GM12864 (cell line): ENCODE measurements at places on chromosomes 2 and 18.

DNA sequence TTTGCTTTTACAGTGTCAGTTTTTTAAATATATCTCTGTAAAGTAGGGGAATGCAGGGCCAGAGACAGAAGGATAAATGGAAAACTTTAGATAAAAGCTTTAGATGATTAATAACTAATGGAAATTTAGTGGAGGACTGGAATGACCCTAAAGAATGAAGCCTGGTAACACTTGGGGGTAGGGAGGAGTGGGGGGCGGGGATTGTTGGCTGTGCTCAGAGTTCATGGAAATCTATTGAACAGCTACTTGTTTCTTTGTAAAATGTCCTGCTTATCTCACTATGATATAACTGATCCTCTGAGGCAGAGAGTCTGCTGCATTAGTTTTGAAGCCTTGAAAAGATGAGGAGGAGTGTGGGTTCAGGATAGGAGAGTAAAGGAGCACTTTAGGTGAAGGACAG, 90.5 kb downstream of the TMEM185B start:
- no peak for DNase-seq

DNA sequence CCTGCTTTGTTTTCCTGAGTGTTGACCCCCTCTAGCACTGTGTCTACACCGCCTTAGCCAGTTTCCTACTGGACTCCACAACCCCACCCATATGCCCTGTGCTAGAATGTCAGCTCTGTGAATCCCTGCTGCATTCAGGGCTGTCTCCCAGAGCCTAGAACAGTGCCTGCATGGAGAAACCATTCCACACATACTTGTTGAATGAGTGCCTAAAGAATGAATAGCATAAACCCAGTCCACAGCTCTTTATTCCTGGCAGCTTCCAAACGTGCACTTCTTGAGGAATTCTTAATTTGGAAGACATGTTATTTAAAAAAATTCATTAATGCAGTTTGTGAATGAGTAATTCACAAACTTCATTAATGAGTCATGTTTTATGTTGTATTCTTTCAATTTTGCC, 6.5 kb upstream of the NAPG start:
- no peak for DNase-seq

- DNase-seq, result no peak
Observed at GRCh38 chr18:9619545-9619944, 5.2 kb upstream of the PPP4R1 start.

DNA sequence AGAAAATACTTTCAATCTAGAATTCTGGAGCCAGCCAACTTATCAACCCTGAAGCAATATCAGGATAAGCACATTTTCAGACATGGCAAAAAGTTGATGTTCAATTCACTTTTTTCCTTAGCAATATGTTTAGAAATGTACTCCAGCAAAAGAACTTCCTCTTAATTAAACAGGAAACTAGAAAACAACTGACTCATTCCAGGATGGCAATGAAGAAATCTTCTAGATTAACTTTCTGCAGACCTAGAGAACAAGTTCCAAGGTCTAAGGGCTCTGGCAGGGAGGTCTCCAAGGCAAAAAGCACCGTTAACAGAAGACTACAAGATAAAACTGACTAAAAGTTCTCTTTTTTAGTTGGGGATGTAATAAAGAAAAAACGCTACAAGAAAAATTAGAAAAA, 69.2 kb upstream of the VWC2L start:
- no peak for DNase-seq

GRCh38 chr2:11865805-11866204, 119.4 kb downstream of the LPIN1 start:
- DNase-seq, result no peak

GRCh38 chr18:2840521-2840920, 6.3 kb upstream of the EMILIN2 start:
- DNase-seq, result no peak

- no peak for DNase-seq
Observed at GRCh38 chr2:1594373-1595171, 149.7 kb downstream of the PXDN start.

DNA sequence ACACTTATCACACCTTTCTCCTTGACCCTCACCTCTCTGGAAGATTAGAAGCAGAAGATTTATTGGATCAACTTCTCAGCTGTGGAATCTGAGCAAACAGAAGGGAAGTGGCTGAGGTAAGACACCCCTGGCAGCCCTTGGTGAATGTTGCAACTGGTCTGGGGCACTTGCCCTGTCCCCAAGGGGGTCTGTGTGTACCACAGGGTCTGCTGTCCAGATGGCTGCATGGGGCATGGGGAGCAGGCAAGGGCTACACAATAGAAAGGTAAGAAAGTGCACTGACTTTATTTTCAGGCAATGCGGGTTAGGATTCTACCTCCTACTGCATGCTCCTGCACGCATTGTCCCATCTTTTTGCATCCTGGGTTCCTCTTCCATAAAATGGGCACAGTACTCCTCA, 238.4 kb upstream of the SMAD2 start:
- DNase-seq, result no peak
